RPMI7951 (cell line): ENCODE measurements at places on chromosomes 16 and 17.

- DNase-seq: peak; percentile 7
Observed at GRCh38 chr16:30659507-30660423, 1.5 kb downstream of the FBRS start.

DNA sequence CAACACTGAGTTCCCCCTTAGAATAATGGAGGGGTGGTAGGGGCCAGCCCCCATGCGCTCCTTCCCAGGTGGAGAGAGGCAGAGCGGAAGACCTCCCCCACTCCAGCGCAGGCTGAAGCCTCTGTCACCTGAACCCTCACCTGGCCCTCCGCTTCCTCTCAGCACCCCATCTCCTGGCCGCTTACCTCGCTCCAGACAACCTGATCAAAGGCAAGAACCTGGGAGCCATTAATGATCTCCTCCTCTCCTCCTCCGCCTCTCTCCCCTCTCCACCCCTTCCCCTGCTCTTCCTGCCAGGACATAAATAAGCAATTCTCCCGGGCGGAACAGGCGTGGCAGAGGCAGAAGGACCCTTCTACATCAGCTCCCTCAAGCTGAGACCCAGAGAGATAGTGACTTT lies 110.2 kb upstream of the LHX1 start:
- no peak for DNase-seq

- DNase-seq: no peak
Observed at GRCh38 chr17:13941781-13942180, 127.5 kb upstream of the COX10 start.

GRCh38 chr17:8459831-8460230 lies 24.1 kb downstream of the NDEL1 start:
- DNase-seq: no peak

- no peak for DNase-seq
Observed at GRCh38 chr17:42118545-42118944, 2.6 kb downstream of the KAT2A start.

GRCh38 chr17:42034059-42034458 lies 14.2 kb downstream of the NKIRAS2 start:
- DNase-seq: no peak

DNA sequence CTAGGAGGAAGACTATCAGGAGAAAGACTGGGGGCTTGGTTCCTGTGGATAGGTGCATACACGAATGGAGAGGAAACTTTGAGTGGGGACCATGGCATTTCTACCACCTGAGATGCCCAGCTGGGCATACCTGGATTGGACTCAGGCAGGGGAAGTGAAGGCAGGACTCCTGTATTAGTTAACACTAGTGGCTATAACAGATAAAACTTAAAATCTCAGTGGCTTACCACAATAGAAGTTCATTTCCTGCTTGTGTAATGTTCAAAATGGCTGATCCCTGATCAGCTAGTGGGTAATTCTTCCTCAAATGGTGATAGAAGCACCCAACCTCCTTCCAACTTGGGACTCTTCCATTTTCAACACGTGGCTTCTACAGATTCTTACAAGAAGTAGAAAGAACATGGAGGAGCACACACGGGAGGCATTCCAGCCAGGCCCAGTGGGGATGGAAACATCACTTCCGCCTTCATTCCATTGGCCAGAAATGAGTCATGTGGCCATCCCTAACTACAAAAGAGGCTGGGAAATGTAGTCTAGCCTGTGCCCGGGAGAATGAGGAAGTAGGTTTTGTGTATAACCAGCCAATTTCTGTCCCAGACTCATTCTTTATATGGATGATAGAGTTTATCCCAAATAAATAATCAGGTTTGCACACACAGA lies 112.1 kb downstream of the UTP18 start:
- peak; percentile 92 for DNase-seq

DNA sequence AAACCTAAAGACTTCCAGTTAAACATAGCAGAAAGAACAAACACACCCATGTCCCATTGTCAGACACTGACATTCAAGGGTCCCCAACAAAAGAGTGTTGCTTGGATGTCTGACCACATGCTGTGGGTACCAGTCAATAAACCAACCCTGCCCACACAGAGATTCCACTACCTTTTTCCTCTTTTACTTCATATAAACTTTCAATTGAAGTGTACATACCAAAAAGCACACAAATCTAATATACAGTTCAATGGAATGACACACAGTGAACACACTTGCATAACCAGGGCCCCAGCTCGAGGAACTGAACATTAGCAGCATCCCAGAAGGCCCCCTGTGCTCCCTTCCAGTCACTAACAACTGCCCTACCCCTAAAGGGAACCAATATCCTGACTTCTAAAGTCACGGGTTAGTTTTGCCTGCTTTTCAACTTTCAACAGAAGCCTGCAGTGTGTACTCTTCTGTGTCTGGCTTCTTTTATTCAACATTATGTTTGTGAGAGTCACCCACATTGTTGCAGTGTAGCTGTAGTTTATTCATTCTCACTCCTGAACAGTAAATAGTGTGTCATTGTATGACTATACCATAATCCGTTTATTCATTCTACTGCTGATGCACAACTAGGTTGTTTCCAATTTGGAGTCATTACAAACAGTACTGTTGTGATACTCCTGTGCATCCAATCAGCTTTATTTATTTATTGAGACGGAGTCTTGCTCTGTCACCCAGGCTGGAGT lies 18.0 kb downstream of the CFDP1 start:
- DNase-seq: no peak

DNA sequence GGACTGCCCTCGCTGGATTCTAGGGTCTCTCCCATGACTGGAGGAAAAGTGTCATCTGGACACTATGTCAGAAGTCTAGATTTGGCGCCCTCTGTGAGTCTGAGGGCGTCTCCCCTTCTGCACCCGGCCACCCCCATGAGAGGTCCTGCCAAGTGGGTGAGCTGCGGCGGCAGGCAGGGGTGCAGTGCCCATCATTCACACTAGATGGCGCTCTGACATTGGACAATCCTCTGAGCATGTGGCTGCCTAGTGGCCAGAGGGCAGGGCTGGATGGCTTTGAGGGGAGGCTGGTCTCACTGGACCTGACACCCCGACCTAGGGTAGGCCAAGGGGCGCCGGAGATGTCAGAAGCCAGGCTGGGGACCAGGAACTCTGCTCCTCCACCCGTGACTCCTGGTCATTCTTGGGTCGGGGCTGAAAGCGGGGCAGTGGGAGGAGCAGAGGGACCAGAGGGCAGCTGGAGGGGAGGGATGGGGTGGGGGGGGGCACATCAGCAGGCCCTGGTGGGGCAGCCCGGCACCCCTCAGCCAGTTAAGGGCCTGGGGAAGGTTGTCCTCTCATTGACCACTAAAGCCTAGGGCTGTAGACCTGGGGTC lies 28.0 kb downstream of the MRM1 start:
- peak; percentile 51 for DNase-seq

- DNase-seq: no peak
Observed at GRCh38 chr16:87604634-87605111, 2.4 kb downstream of the JPH3 start.

DNA sequence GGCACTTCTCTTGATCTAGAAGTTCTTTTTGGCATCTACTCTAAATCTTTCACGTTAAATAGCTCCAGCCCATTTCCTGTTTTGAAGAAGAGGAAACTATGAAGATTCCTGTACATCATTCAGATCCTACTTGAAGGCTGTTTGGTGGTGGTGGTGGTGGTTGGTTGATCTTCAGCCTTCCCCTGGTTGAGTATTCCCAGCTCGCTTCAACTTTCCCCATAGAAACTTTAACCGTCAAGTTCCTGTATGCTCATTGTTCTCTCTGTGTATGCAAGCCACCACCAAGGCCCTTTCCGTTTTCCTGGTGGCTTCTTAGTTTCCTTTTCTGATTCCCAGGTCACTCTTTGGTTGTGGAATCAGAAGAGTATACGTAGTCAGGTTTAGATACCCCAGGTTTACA lies 3.3 kb downstream of the LRRC46 start:
- DNase-seq: no peak

GRCh38 chr16:54243202-54243601 lies 43.4 kb downstream of the IRX3 start:
- DNase-seq: no peak

- DNase-seq: no peak
Observed at GRCh38 chr16:87389245-87389644, 2.9 kb upstream of the MAP1LC3B start.

DNA sequence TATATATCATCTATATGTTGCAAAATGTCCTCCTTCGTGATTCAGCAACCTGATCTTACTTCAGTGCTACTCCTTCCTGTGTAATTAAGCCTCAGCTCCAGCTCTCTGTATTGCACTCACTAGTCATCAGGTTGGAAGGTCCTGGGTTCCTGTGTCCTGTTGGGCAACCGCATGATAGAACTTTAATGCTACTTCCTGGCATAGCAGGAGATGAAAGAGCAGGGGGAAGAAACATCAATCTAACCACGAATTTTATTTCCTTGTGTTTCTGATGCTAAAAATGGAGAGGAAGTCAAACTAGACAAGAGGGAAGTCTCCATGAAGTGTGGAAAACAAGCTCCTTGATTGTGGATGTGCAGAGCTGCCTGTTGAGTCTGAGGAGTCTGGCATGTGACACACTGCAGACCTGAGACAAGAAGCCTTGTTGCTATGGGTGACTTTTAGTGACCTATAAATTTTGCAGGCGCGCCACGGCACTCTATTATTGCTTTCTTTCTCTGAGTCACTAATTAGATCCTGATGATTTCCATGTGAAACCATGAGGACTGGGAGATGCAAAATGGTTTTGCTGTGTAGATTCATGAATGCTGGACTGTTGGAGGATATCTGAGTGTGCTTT lies 25.6 kb downstream of the IGSF6 start:
- peak; percentile 92 for DNase-seq

- DNase-seq: peak; percentile 63
Observed at GRCh38 chr17:63774141-63774968, at the start of gene DDX42. Gene DDX42 (plus strand): TSS chr17:63774170. CDS start chr17:63787050, 12,880 bp downstream.

- DNase-seq: no peak
Observed at GRCh38 chr16:1223355-1224214, 1.5 kb downstream of the TPSG1 start.

DNA sequence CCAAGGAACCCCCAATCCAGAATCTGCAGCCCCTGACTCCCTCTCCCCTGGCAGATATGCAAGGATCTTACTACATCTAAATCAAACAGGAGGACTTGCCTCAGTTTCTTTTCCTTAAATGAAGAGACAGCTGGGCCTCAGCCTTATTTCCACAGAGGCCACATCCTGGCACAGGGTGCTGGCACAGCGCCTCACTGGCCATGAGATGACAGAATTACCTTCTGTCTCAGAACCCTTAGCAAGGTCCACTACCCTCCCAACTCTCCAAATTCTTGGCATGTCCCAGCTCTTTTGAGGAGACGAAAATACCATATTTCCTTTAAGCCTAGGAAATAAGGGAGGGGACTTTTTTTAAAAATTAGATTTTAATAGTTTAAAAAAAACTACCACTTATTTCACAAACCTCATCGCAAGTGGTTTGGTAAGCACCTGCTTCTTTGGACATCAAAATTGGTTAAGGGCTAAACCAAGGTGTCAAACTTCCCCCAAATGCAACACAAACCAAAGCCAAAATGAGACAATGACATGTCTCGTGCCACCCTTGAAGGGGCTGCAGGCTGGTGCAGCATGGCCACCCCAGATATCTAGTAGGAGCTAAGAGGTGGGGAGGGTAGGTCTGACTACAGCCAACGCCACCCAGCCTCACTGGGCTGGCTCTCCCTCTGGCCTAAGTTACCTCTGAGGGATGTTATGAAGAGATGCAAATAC lies 25.3 kb downstream of the FAM117A start:
- DNase-seq: no peak

- peak; percentile 96 for DNase-seq
Observed at GRCh38 chr16:31052114-31052513, 18.8 kb downstream of the STX4 start.

DNA sequence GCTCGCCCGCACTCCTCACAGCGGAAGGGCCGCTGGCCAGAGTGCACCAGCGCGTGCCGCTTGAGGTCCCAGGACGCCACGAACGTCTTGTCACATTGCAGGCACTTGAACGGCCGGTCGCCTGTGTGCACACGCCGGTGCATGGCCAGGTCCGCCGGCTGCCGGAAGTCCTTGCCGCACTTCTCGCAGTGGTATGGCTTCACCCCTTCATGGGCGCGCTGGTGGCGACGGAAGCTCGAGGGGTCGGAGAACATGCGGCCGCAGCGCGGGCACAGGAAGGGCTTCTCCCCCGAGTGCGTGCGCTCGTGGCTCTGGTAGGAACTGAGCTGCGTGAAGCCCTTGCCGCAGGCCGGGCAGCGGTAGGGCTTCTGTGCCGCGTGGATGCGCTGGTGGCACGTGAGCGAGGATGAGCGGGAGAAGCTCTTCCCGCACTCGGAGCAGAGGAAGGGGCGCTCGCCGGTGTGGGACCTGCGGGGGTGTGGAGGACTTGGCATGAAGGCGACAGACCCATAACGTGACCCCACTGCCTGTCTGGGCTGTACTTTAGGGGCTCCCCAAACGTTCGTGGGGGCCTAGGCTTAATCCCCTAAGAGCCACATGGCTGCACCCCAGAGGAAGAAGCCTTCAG lies 12.1 kb downstream of the ZNF668 start:
- DNase-seq: no peak

DNA sequence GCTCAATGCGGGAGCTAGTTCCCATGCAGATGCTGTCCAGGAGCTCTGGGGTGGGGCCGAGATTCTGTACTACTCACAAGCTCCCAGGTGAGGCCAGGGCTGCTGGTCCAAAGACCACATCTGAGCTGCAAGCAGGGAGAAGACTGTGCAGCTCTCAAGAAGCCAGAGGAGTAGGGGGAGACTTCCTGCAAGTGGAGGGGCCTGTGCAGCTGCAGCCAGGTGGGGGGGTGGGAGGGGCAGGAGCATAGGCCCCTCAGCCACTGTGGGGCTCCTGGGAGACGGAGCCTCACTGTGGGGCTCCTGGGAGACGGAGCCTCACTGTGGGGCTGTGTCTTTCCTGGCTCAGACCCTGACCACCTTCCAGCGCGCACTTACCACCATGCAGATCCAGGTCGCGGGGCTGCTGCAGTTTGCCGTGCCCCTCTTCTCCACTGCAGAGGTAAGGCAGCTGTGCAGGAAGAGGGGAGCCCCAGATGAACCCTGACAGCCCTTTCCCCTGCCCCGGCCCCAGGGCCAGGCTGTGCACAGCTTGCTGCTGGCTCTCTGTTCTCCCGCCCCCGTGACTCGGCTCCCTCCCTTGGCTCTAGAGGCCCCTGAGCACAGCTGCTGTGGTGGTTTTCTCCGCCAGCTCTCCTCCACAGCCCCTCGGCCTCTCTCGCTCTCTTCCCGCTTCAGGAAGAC lies 24.3 kb upstream of the DNAI2 start:
- no peak for DNase-seq

DNA sequence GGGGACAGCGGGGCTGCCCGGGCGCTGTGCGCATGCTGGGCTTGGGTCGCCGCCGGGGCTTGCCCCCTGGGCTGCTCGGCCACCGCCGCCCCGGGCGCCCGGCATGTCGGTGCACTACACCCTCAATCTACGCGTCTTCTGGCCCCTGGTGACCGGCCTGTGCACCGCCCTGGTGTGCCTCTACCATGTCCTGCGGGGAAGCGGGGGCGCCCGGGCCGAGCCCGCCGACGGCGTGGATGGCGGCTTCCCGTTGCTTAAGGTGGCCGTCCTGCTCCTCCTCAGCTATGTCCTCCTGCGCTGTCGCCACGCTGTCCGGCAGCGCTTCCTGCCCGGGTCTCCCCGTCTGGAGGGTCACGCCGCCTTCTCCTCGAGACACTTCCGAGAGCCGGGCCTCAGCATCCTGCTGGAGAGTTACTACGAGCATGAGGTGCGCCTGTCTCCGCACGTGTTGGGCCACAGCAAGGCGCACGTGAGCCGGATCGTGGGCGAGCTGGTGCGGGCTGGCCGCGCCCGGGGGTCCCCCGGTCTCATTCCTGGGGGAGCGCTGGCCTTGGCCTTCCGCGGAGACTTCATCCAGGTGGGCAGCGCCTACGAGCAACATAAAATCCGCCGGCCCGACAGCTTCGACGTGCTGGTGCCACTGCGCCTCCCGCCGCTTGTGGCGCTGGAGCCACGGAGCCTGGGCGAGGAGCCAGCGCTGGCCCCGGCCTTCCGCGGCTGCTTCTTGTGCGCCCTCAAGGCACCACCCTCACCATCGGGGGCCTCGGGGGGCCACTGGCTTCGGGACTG lies 789 bp downstream of the ITPRIPL2 start:
- peak; percentile 56 for DNase-seq
